ENCODE measurements at places on chromosomes 2 and 18.

DNA sequence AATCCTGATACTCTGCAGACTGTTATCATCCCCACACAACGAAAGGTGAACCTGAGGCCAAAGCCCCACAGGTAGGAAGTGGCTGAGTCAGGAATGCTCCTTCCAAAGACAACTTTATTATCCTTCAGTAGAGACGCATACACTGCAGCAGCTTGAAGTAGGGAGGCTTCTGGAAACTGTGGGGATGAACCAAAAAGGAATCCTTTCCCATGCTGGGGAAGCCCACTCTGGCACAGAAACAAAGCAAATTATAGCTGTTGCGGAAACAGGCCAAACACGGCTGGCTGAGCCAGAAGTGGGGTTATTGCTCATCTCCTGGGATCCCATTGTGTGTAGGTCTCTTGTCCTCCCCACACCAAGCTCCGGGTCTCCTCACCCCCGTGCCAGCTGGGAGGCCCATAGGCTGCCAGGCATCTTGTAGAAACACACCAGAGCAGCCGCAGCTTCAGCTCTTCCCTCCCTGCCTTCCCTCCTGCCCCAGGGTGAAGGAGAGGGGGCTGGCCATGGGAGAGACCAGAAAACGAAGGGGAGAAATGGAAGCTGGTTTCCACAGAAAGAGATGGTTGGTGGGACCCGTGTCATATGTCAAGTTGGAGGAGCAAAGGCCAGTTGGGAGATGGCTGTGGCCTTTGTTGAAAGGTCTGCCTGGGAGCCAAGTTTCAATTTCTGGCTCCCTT is 176.9 kb upstream of the NABP1 start:
- DNase-seq, result no peak

GRCh38 chr18:79706006-79706405 is 26.4 kb downstream of the CTDP1 start:
- no peak for DNase-seq

DNA sequence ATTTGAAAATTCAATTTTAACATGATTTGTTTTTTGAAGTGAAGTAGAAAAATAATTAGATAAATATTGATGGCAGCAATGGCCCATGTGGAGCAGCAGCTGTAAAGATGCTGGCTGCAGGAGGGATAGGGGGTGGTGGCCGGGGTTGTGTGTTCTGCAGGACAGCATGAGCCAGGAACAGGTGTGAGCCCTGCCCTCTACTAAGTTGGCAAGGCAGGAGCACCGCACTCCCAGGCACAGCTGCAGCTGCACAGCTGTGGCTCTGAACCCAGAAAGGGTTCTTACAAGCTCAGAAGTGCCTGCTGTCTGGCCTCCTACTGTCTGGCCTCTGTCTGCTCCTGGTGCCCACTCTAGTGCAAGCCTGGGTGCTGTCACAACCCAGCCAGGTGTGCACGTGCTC is 10.0 kb upstream of the DUSP19 start:
- DNase-seq, result no peak

- DNase-seq, result no peak
Observed at GRCh38 chr2:189860161-189860560, 75.9 kb downstream of the PMS1 start.

GRCh38 chr18:36128530-36128870 is 640 bp downstream of the SLC39A6 start:
- DNase-seq, result no peak

DNA sequence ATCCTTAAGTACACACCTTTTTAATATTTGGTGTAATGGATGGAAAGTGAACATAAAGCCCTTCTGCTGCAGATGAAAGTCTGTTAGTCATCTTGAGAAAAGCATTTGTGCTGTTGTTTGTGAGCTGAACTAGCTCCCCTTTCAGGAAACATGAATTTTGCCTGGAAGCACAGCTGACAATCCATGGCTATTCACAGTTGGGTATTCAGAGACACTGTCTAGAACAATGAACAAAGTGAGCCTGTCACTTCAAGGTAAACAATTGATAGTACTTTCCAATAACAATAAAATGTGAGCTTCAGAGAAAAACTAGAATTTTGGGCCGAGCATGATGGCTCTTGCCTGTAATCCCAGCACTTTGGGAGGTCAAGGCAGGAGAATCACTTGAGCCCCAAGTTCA is 6.8 kb upstream of the EFHD1 start:
- DNase-seq, result no peak

DNA sequence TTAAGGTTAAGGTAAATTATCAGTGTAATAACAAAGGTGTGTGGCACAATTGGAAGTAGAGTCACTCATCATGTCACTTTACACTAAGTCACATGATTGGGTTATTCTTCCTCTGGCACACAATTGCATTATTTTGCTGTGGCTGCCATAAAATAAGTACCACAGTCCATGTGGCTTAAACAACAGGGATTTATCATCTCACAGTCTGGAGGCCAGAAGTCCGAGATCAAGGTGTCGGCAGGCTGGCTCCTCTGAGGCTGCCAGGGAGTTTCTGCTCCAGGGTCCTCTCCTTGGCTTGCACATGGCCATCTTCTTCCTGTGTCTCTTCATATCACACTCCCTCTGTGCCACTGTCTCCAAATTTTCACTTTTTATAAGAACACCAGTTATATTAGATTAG is 421.2 kb downstream of the CMPK2 start:
- no peak for DNase-seq

DNA sequence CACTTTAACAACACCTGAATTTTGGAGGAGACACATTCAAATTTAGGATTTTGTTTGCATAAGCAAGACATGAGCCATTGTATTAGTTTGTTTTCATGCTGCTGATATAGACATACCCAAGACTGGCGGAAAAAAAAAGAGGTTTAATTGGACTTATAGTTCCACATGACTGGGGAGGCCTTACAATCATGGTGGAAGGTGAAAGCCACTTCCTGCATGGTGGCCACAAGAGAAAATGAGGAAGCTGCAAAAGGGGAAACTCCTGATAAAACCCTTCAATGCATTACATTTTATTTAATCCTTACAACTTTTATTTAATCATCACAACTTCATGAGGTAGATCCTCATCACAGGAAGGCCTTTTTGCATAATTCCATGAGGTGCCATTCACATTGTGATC is 242.0 kb upstream of the STON1 start:
- peak; percentile 93 for DNase-seq

DNA sequence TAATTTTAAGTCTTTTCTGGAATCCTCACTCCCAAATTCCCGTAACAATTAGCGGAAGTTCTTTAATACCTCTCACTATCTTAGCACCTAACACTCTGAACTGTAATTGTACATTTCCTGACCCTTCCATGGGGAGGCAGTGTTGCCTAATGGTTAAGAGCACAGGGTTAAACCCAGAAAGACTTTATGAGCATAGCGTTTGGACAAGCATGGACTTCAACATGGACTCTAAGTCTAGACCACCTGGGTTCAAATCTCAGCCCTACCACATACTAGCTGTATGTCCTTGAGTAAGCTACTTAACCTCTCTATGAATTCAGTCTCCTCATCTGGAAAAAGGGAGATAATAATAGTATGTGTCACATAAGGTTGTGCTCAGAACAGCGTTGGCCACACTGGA is 13.0 kb downstream of the ANTXR1 start:
- DNase-seq, result peak; percentile 69

DNA sequence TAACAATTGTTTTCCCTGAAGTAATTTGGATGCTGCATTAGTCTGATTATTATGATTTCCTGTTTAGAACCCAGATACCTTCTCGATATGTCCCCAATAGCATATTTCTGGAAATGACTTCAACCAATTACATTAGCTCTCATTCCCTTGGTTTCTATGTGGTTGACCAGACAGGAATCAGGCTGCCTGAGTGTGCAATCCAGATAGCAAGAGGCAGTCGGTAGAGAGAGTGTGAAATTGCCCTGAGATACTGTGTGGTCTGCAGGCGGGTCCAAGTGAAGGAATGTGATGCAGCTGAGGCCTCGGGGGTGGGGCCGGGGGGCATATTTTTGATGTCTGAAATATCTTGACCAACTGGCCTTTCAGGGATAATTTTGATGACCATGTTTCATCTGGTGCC is 143.9 kb upstream of the ITGA6 start:
- DNase-seq, result no peak

- no peak for DNase-seq
Observed at GRCh38 chr2:11097038-11097720, 58.1 kb upstream of the SLC66A3 start.

GRCh38 chr18:25974630-25975077 is 115.8 kb downstream of the SS18 start:
- no peak for DNase-seq

GRCh38 chr2:179049203-179049545 is 763 bp downstream of the CCDC141 start:
- DNase-seq, result peak; percentile 6

DNA sequence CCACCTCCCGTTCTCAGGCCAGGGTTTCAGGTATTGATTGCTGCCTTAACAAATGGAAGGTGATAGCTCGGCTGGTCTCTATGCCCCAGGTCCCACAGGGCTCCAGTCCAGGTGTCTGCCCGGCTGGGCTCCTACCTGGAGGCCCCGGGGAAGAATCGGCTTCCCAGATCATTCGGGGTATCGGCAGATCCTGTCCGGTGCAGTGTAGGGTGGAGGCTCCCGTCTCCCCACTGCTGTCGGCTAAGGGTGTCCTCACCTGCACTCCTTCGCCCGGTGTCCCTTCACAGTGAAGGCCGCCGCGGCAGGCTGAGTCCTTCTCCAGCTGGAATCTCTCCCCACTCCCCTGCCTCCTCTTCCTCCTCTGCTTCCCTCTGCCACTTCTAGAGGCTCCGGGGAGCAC is 573.9 kb upstream of the SALL3 start:
- no peak for DNase-seq

DNA sequence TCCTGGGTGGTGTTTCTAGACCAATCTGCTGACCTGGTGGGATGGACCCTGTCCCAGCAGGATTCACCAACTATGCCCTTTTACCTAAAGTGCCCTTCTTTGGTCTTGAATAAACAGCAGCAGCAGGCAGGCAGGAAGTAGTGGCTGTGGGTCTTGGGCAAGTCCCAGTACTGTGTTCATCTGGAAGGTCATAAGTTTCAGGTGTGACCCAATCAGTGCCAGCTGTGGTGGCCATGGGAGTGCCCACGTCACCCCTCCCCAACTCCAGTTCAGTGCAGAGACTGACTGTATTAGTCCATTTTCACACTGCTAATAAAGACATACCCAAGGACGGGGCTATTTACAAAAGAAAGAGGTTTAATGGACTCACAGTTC is 148.3 kb upstream of the SRD5A2 start:
- DNase-seq, result no peak

GRCh38 chr2:230925443-230925878 is 419 bp upstream of the GPR55 start:
- DNase-seq, result no peak

GRCh38 chr2:64604155-64604554 is 49.6 kb downstream of the SERTAD2 start:
- no peak for DNase-seq

DNA sequence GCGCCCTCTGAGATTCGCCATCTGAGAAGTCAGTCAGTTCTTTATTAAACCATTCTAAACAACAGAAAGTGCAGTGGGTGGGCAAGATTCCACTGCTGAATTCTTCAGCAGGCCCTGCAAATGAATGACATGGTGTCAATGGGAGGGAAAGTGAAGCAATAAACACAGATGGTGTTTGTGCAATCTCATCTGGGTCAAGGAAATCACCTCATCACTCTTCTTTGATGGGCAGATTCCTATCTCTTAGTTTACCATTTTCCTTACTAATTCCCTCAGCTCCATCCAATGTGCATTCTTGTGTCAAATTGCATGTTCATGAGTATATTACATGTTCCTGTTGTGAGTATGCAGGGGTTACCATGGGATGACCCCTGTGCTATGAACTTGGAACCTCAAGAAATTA is 100.7 kb upstream of the CYP1B1 start:
- DNase-seq, result no peak

- no peak for DNase-seq
Observed at GRCh38 chr18:10051877-10052631, 138.2 kb downstream of the VAPA start.

DNA sequence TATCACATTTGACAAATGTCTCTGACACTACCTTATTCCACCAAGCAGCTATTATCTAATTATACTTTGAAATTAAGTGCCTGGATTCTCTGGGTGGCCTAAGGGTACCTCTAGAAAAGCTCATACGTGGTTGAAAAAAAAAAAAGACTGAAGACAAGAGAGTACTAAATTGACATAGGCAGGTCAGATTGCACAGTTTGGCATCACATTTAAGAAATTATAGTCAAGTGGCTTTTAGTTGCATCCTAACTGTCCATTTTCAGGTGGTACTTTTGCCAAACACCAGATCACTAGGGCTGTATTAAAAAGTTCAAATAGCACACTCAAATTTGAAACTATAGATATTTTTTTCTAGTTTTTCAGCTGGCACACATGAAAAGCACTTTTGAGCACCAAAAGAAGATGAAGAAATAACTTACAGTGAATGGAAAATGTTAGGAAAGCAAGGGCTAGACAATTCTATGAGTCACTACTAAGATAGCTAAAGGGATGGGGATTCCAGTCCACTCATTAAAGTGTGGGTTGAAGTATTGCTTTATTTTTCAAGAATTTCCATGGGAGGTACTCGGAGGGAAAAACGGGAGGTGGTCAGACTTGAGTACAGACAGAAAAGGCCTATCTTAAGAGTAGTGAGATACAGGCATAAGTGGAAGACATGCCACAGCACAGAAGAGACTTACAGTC is 106.5 kb upstream of the COL5A2 start:
- no peak for DNase-seq

DNA sequence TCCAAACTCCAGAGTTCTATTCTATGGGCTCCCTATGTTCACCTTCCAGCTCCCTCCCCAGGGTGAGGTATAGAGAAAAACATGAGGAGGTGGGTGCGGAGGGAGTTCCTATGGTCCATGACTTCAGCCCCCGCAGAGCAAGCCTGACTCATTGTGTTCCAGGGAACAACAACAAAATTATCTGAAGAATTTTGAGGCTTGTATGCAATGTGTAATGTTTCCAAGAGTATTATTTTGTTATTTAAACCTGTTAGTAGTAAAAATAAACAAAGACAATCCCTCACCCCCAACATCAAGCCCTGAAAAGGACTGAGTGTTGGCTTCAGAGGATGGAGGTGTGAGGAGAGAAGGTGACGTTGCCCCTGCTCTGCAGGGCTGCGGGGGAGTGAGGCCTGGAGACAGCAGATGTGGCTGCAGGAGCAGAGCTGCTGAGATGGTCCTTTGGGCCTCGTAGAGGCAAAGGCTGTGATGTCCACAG is 29.0 kb downstream of the LAMA3 start:
- DNase-seq, result no peak

- DNase-seq, result no peak
Observed at GRCh38 chr2:208531361-208531760, 124.8 kb downstream of the PTH2R start.

GRCh38 chr2:49110571-49110970 is 43.7 kb downstream of the FSHR start:
- DNase-seq, result no peak
